ENCODE measurements at places on chromosomes 13 and 19.

DNA sequence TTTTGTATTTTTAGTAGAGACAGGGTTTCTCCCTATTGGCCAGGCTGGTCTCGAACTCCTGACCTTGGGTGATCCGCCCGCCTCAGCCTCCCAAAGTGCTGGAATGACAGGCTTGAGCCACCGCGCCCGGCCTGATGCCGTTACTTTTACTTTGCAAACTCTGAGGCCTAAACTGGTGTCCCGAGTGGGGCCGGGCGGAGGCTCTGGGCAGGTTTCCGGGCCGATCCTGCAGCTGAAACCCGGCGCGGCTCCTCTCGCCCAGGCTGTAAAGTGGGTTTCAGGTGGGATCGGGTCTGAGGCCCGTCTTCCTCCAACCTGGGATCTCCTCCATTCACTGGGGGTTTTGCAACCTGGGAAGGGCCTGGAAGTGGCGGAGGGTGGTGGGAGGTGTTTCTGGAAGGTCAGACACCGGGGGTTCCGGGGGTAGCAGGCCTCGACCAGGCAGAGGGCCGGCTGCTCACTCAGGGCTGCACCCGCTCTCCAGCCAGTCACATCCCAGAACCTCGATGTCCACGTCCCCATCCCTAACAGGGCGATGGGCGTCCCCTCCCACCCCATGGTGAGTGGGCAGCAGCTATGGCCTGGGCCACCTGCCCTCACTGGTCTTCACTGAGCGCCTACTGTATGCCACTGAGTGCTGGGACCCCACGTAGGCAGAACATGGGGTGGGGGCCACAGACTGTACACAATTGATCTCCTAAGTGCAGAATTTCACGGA lies 21.3 kb upstream of the WDR18 start:
- no peak for DNase-seq

DNA sequence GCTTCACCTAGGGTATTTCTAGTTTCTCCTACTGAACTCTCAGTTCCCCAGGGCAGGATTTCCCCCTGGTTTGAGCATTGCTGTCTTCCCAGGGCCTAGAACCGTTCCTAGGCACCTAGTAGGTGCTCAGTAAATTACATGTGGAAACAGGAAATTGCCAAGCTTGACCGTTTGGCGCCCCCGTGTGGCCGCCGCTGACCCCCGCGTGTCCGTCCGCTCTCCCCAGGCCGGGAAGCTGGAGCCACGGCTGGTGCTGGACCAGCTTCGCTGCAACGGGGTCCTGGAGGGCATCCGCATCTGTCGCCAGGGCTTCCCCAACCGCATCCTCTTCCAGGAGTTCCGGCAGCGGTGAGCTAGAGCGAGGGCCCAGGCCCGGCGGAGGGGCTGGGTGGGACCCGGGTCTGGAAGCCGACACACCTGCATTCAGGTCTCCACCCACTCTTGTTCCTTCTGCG lies 55.5 kb downstream of the MYH14 start:
- no peak for DNase-seq

GRCh38 chr13:59621773-59622172 lies 542.0 kb downstream of the DIAPH3 start:
- no peak for DNase-seq

DNA sequence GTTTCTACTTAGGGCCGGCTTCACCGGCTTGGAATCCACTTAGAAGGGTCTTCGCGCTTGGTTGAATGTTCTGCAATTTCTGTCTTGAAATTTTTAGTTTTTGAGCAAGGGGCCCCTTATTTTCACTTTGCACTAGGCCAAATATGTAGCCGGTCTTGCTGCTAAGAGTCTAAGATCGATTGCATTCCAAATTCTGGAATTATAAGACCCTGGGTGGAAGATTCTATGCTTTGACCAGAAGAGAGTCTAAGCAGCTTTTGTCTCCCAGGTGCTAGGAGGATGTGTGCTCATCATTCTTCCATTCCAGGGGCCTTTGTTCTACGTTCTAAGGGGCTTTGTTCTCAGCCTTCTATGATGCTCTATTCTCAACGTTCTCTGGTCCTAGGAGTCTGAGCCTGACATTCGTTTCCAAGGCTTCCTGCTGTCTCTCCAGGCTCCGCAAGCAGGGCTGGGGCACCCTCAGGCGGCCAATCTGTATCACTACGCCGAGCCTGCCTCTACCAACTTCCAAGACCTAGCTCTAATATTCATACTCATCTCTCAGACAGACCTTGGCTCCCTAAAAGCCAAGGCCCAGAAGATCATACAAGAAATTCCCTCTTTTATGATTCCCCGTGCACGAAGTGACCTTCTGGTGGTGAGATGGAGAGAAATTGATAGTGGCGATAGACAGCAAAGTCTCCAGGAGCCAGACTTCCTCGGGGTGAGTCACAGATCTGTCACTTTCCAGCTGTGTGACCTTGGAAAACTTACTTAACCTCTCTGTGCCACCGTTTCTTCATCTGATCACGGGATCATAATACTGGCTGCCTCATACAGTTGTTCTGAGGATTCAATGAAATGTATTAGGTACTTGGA lies 982 bp upstream of the DACT3 start:
- DNase-seq: peak; percentile 55

DNA sequence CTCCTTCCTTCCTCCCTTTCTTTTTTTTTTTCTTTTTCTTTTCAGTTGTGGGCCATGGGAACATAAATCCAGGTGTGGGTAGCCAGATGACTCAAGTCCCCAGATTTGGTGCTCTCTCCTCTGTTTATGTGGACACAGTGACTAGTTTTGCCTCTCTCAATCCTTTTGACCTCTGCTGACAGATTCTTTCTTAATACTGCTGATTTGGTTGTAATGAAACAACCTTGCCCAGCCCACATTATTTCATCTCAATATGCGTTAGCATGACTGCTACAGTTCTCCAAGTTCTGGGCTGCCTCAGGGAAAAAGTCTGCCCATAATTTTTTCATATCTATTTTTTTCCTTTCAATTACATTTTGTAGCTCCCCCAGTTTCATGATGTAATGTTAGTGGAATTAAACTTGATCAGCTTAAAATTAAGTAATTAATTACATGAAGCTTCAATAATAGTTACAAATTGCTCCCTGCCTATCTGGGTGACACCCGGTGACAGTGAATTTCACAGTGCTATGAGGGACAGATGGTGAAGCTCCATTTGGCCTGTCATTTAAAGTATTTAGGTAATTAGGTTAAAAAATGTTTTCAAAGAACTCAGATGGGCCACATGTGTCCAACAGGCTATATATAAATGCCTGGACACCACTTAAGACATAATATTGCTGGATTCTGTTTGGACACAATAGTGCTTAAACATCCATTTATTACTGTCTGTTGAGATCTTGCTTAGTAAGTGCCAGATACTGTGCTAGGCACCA lies 118.8 kb upstream of the FRY start:
- DNase-seq: no peak

- DNase-seq: peak; percentile 35
Measured at GRCh38 chr13:30346153-30346788, 38.9 kb upstream of the KATNAL1 start.

- no peak for DNase-seq
Measured at GRCh38 chr19:56727677-56728076, 56.1 kb upstream of the ZNF835 start.

- DNase-seq: no peak
Measured at GRCh38 chr13:99800011-99800410, 171.6 kb downstream of the ZIC5 start.

DNA sequence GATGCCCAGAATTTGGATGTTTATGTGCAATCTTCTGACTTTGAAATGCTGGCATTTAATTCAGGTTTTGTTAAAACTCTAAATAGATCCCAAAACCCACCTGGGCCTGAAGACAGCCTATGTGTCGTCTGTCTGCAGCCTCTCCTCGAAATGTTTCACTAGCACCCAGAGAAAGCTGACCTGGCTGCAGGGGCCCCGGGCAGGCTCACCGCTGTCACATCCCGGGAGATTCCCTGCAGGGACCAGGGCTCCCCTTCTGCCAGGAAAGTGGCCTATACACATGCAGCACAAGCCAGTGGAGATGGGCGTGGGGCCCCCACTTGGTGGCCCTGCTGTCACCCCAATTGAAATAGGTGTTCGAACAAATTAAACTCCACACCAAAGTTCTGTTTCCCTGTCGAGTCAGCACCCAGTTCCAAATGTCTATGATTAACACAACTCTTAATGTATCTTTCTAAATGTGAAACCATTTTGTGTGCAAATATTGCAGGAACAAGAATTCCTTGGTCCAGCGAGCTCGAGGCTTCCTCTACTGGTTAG lies 145.8 kb upstream of the ZNF507 start:
- no peak for DNase-seq

DNA sequence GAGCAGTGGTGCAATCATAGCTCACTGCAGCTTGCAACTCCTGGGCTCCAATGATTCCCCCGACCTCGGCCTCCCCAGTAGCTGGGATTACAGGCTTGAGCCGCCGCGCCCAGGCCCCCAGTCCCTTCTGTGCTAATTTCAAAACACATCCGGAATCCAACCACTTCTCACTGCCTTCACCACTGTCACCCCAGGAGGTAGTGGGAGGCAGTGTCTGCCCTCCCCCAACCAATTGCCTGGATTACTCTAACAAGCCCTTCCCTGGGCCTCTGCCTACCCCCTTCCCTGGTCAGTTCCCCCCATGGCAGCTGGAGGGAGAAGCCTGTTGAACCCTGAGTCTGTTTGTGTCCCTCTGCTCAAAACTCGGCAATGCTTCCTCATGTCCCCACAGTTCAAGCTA lies 2.3 kb downstream of the PRAM1 start:
- DNase-seq: no peak

DNA sequence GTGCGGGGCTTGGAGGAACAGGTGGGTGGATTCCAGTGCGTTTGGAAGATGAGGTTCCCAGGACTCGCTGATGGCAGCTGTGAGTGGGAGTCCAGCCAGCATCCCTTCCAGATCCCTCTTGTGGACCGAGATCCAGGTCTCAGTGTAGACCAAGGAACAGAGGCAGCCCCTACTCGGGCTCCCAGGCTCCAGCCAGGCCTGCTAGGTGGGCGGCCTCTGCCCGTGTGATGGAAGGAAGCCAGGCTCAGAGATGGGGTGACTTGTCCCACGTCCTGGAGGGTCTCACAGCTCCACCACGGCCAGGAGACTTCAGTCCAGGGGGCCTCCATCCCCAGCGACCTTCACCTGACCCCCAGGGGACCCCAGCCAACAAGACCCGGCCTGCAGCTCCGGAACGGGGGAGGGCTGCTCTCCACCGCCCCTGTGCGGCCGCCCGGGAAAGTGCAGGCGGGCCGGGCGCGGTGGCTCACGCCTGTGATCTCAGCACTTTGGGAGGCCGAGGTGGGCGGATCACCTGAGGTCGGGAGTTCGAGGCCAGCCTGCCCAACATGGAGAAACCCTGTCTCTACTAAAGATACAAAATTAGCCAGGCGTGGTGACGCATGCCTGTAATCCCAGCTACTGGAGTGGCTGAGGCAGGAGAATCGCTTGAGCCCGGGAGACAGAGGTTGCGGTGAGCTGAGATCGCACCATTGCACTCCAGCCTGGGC lies 729 bp upstream of the MADCAM1 start:
- no peak for DNase-seq

- DNase-seq: peak; percentile 82
Measured at GRCh38 chr19:38769635-38770211, 3.6 kb downstream of the LGALS7 start.

DNA sequence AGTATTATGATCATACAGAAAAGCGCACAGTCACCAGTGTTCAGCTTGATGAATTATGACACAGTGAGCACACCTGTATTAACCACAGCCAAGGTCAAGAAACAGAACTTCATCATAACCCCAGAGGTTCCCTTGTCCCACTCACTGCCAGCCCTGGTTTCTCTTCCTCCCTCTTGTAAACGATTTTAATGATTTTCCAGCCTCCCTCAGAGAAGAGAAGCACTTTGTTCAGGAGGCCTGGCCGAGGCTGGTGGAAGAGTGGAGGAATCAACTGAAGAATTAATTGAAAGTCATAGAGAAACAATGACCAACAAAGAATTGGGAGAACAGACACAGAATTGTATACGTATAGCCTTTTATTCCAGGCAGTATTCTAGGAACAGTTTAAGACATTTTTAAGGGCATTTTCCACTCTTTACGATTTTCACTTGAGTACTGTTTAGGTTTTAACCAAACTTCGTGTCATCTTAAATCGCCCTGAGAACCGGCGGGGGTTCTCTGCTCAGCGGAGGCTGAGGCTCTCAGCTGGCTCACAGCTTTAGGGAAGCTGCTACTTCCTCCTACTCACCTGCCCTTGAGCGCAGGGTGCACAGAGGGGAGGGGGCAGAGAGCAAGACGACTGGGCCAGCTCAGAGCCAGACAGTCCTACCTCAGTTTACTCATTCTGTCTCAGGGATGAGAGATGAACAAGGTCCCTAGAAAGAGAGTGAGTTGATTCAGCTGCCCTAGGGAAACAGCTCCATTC lies 108.6 kb downstream of the AKAP11 start:
- DNase-seq: no peak

DNA sequence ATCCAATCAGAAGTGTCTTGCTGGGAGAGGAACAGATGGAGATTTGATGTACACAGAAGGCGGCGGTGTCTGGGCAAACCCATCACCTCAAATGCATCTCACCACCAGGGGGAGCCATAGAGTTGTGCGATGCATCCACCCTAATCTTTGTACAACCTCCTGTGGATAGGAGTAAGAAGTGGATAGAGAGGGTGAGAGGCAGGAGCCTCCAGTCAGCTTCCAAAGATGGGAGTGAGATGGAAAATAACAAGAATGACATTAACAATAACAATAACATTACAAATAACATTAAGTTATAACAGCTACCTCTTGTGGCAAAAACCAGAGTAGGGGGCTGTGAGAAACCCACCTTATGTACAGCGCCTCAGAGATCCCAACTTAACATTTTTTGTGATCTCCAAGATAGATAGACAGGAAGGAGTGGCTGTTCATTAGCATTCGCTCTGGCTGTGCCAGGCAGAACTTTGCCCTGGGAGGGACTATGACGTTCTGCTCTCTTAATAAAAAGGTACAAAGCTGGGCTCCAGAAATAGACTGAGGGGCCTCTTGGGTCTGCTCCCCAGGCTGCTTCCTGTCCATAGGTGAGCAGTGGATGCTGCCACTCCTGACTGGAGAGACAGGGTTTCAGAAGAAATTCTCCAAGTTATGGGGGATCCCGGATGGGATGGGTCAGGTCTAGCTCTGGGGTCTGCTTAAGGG lies 5.2 kb upstream of the CEACAM18 start:
- peak; percentile 79 for DNase-seq

GRCh38 chr13:104491916-104492315 lies 1425.7 kb upstream of the SLC10A2 start:
- DNase-seq: no peak

GRCh38 chr19:2358548-2359173 lies 1.4 kb upstream of the TMPRSS9 start:
- DNase-seq: no peak

- DNase-seq: no peak
Measured at GRCh38 chr13:32453981-32454380, 26.1 kb upstream of the N4BP2L1 start.

DNA sequence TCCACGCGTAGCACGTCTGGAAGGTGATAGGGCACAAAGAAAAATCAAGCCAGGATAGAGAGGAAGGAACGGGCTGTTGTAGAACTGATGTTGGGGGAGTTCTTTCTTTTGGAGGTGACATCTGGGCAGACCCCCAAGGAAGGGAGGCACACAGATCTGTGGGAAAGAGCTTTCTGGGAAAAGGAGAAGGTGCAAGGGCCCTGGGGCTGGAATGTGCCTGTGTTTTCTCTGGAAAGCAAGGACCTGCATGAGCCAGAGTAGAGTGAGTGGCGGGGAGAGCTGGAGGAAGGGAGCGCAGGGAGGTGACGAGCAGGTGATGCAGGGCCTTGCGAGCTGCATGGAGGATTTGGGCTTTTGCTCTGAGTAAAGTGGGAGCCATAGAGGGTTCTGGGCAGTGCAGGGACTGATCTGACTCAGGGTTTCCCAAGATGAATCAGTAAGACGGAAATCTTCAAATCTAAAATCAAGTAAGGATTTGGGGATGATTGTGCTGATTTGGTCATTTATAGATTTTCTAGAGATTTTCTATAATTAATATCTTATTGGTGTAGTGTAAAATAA lies 30.8 kb downstream of the SMARCA4 start:
- no peak for DNase-seq

- DNase-seq: no peak
Measured at GRCh38 chr13:24606486-24607170, 73.6 kb upstream of the ATP12A start.

Data from stimulated activated CD4-positive, alpha-beta T cell treated with anti-CD3 and anti-CD28 coated beads, TNF-alpha, amount 100 ng/mL, for 4 hours (primary cell).